Cardiac septum (tissue), 1 donor: ENCODE measurements at places on chromosomes 5 and 9. TPM values are rescaled to one million over a fixed set of nuclear protein-coding genes. Genes with fewer than 3 reads are reported as not detected.
A peak's percentile ranks its signal among the peaks of the same experiment; 100 is the strongest.

LAMC3 gene
- total RNA-seq: 0.89 TPM

RLN2 gene
- 0.35 TPM for total RNA-seq

NTNG2 gene
- total RNA-seq: 7.7 TPM

OTULINL gene
- 1.8 TPM for total RNA-seq

MYOZ3 gene
- total RNA-seq: 10.0 TPM

ANKRD18A gene
- 3.0 TPM for total RNA-seq

KCNMB1 gene
- total RNA-seq: 5.7 TPM

DBH gene
- not detected for total RNA-seq

- DNase-seq: no peak
Observed at GRCh38 chr5:56698463-56699381, 116.6 kb upstream of the MAP3K1 start.

GRCh38 chr9:90724880-90725279 is 76.7 kb upstream of the SYK start:
- DNase-seq: peak; percentile 76

DNA sequence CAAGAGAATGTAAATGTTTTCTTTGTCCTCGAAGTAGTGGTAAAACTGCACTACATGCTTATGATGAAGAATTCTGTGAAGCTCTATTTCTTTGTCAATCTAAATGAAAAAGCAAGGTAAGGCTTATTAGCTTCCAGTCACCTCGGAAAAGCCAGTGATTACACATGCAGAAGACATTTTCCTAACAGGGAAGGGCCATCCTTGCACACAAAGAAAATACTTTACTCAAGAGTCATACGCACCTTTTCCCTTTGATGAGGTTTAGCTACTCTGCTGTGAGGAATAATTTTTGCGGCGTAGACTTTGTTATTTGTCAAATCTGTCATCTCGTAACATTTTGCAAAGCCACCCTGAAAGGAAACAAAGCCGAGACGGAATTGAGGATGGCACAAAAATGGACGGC is 1.1 kb downstream of the PLK2 start:
- no peak for DNase-seq

- DNase-seq: peak; percentile 55
Observed at GRCh38 chr5:179307013-179307800, 38.1 kb downstream of the ADAMTS2 start.

- peak; percentile 79 for DNase-seq
Observed at GRCh38 chr5:116652196-116652729, 77.6 kb upstream of the SEMA6A start.

DNA sequence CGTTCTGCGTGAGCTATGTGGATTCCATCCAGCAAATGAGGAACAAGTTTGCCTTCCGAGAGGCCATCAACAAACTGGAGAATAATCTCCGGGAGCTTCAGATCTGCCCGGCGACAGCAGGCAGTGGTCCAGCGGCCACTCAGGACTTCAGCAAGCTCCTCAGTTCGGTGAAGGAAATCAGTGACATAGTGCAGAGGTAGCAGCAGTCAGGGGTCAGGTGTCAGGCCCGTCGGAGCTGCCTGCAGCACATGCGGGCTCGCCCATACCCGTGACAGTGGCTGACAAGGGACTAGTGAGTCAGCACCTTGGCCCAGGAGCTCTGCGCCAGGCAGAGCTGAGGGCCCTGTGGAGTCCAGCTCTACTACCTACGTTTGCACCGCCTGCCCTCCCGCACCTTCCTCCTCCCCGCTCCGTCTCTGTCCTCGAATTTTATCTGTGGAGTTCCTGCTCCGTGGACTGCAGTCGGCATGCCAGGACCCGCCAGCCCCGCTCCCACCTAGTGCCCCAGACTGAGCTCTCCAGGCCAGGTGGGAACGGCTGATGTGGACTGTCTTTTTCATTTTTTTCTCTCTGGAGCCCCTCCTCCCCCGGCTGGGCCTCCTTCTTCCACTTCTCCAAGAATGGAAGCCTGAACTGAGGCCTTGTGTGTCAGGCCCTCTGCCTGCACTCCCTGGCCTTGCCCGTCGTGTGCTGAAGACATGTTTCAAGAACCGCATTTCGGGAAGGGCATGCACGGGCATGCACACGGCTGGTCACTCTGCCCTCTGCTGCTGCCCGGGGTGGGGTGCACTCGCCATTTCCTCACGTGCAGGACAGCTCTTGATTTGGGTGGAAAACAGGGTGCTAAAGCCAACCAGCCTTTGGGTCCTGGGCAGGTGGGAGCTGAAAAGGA is 10.9 kb downstream of the QRFP start:
- DNase-seq: no peak

GRCh38 chr9:84705128-84705527 is 35.6 kb downstream of the NTRK2 start:
- no peak for DNase-seq

- DNase-seq: no peak
Observed at GRCh38 chr5:56761151-56761885, 54.0 kb upstream of the MAP3K1 start.

DNA sequence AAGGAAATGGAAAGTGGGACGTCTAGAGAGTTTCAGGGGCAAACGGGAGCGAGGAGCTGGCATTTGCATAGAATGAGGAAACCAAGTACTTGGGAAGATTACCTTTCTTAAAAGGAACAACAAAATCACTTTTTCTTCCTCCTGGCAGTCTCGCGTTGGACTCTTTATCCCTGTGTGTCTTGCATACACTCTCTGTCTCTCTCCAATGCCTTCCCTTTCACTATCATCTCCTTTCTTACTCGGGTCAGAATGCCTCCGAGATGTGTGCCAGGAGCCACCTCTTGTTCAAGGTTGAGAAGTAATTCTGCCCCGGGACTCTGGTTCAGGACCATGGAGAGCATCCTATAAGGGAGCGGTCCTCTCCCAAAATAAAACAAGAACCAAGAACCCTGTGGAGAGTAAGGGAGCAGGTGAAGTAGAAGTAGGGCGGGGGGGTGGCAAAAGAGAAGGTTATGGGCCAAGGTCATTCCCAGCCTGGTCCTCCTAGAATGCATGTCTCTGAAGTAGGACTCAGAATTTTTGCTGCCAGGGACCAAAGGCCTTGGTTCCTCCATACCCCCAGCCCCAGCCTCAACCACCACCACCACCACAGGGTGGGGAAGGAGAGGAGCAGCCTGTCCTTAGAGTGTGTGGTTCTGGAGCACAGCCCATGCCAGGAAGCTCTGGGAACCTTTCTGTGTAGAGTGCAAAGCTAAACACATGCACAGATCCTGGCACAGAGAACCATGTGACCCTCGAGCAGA is 72.1 kb upstream of the ARAP3 start:
- no peak for DNase-seq

DNA sequence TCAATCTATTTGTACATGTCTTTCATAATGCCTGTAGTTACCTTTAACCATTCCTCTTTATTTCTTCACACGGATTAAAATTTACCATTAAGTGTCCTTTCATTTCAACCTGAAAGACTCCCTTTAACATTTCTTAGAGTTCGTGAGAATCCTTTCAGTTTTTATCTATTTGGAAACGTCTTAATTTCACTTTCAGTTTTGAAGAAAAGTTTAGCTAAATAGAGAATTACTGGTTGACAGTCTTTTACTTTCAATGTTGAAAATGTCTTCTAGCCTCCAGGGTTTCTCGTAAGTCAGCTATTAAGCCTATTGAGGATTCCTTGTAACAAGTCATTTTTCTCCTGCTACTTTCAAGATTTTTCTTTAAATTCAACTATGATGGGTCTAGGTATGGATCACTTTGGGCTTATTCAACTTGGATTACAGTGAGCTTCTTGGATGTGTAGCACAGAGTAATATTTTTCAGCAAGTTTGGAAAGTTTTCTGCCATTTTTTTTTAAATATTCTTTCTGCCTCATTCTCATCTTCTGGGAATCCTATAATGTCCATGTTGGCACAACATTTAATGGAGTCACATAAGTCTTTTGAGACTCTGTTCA is 48.5 kb downstream of the RFX3 start:
- DNase-seq: no peak

DNA sequence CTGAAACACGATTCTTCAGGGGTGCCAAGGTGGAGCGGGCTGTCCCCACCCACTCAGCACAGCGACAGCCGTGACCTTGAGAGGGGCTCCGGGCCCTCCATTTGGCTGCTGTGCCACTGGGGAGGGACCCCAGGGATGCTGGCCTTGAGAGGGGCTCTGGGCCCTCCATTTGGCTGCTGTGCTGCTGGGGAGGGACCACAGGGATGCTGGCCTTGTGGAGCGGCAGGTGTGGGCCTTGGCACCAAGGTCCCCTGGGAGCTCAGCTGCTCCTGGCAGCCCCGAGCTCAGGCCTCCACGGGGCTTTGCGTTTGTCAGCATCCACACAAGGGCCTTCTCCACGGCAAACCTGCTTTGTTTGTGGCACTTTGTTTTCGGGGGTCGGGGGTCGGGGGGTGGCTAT is 137.6 kb upstream of the LPCAT1 start:
- DNase-seq: no peak

DNA sequence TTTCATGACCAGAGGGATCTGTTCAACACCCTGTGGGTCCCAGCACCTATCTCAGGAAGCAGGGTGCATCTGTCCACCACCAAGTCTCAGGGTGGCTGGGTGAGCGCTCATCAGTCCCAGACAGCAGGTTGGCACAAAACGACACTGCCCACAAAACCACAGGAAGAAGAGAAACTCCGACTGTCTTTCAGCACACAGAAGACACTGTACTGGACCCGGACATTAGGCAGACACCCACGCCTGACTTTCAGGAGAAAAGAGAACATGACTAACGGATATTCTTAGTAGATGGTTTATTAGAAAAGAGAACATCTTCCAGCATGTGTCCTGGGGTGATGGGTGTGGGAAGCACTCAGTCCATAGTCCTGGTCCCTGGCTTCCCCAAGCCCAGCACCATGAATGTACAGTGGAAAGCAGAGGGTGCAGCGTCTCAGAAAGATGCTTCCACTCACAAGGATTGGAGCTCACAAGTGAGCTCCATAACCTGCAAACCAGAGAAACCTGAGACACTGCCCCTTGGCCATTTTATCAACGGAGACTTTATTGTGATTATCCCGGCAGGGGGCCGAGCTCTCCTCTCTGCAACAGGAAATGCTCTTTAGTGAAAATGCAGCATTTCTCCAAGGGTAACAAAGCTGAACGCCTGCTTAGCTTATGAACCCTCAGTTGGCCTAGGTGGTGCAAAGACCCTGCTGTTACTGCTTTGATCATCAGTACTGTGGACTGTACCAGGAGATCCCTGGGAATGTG is 35.8 kb upstream of the LCP2 start:
- DNase-seq: peak; percentile 83

DNA sequence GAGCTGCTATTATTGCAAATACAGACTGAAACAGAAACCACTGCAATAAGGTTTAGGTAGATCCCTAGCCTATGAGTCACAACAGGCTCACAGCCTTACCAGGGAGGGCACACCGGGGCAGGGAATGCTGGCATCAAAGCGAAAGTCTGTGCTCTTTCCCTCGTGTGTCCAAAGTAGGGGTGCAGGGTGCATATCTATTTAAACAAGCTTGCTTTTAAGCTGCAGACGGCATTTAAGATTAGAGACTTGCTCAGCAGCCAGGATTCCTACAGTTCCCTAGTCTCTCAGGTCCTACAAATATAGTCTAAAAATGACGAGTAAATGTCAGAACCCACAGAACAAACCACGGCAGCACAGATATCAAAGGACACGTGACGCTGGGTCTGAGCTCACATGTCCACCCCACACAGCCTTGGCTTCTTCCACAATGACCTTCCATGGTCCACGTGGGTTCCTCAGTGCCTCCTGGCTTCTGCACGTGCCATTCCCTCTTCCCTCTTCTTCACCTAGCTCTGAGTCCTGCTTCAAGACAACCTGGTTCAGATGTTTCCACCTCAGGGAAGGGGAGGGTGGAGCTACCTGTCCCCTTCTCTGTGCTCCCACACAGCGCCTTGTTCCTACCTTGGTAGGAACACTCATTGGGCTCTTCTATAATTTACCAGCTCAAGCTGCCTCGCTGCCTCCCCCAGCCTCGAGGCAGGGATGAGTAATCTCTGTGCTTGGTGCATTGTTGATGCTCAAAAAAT is 193.2 kb downstream of the MAPKAP1 start:
- no peak for DNase-seq

GRCh38 chr5:180439911-180440769 is 54.0 kb upstream of the CNOT6 start:
- no peak for DNase-seq

- no peak for DNase-seq
Observed at GRCh38 chr9:84226126-84226525, 114.4 kb downstream of the SLC28A3 start.

DNA sequence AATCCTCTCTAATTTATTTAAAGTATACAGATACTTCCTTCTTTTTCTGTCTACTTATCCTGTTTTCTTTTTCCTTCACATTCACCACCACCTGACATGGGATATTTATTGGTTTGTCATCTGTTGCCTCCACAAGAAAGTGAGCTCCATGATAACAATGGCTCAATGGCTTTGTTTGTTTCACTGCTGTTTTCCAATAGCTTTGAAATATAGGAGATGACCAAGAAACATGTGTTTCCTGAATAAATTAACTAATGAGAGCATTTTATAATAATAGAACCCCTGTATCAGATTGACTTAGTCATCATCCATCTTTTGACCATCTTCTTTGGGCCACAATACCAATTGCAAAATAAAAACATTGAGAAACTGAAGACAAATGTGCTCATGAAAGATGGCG is 180.2 kb upstream of the GAS1 start:
- DNase-seq: no peak

DNA sequence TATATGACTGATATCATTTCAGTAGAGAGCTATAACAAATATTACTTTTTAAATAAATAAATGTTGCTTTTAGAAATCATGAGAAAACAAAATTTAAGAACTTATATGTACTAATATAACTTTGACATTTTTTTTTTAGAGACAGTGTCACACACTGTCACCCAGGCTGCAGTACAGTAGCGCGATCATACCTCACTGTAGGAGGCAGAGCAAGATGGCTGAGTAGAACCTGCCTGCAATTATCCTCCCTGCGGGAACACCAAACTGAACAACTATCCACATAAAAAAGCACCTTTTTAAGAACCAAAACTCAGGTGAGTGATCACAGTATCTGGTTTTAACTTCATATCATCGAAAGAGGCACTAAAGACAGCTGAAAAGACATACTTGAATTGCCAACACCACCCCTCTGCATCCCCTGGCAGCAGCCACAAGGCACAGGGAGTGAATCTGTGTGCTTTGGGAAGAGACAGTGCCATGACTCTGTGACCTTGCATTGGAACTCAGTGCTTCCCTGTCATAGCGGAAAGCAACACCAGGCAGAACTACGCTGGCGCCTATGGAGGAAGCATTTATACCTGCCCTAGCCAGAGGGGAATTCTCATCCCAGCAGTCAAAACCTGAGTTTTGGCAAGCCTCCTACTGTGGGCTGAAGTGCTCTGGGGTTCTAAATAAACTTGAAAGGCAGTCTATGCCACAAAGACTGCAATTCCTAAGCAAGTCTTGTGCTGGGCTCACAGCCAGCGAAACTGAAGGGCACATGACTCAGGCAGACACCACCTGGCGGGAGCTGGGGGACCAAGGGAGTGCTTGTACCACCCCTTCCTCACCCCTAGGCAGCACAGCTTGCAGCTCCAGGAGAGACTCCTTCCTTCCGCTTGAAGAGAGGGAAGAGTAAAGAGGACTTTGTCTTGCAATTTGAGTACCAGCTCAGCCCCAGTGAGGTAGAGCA is 142.7 kb downstream of the FBXL17 start:
- DNase-seq: no peak

- peak; percentile 89 for DNase-seq
Observed at GRCh38 chr5:14871214-14872069, at the start of gene ANKH. Gene ANKH, minus strand, starts transcription at chr5:14871778. Its CDS starts 331 bp downstream, at chr5:14871447.

GRCh38 chr9:136956604-136957003 is 4.5 kb downstream of the LCN12 start:
- DNase-seq: no peak
